CD4-positive, alpha-beta T cell treated with Interleukin-4 for 4 hours (primary cell): ENCODE measurements at places on chromosomes 4 and X.

- DNase-seq, result no peak
Observed at GRCh38 chr4:30716681-30717207, 3.4 kb upstream of the PCDH7 start.

- no peak for DNase-seq
Observed at GRCh38 chr4:183192571-183192970, 93.5 kb downstream of the WWC2 start.

DNA sequence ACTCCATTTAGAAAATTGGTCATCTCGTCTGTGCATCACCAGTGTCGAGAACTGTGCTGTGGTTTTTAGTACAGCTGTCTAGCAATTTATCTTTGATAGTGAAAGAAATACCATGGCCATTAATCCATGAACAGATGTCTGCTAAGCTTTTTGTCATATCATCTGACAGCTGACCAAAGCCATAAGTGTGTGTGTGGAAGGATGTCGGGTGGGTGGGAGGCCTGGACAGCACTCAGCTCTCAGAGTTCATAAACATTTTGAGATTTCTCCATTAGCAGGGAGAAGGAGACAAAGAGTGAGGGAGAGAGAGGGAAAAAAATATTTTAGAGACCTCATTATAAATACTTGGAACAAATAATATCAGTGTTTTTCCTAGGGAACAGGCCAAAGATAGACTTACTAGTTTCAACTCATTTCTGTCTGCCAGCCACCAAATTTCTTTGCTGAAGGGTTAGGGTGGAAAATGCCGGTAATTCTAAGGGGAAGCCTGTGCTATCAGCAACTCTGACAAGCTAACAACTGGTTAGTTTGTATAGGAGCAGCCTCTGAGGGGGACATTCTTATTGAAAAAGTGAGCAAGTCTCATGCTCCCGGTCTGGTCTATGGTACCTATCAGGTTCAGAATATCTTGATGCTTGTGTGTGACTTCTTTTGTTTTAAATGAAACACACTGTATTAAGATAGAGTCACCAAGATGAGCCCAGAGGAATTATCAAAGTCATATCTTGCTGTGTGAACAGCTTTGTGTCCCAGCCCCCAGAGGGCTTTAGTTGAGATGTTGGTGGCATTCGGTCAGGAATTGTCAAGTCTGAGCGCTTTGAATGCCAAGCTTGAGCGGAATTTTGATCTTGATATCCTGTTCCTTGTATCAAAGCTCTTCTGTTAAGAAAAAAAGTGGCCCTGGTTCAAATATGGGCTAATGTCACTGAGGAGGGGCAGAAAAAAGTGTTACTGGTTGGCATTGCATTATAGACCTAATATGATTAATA, 41.9 kb upstream of the PDLIM3 start:
- no peak for DNase-seq

- no peak for DNase-seq
Observed at GRCh38 chr4:175376287-175376977, 435.6 kb downstream of the GPM6A start.

DNA sequence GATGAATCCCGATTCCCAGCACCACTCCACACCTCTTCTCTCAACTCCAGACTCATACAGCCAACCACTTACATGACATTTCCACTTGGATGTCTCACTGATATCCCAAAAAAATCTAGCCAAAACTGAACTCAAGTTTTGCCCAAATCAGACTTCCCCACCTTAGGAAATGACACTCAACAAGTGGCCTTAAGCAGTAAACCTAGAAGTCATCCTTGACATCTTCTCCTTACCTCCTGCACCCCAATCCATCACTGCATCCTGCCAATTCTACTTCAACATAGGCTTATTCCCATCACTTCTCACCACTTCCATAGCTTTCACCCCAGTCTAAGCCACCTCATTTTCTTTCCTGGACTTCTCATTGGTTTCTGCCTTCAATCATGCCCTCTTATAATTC, 39.1 kb downstream of the PRPS1 start:
- no peak for DNase-seq

GRCh38 chrX:37872303-37872655, 24.9 kb upstream of the DYNLT3 start:
- DNase-seq, result no peak

DNA sequence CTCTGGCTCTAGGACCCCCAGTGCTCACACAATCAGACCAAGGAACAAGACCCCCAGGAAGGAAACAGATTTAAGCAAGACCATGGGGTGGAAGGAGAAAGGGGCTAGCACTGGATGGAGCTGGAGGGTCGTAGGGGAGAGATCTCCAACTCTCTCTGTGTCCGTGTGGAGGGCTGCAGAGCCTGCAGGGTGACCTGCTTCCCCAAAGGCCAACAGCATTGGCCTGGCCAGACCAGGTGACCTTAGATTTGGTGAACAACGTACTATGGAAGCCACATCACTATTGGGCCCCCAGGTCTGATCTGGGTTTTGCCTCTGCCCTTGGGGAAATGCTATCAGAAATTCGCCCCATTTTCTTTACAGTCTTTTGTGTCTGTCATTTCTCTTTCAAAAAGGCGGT, 26.0 kb downstream of the NLGN3 start:
- no peak for DNase-seq

- DNase-seq, result no peak
Observed at GRCh38 chr4:176298664-176299063, 21.1 kb upstream of the SPCS3 start.

DNA sequence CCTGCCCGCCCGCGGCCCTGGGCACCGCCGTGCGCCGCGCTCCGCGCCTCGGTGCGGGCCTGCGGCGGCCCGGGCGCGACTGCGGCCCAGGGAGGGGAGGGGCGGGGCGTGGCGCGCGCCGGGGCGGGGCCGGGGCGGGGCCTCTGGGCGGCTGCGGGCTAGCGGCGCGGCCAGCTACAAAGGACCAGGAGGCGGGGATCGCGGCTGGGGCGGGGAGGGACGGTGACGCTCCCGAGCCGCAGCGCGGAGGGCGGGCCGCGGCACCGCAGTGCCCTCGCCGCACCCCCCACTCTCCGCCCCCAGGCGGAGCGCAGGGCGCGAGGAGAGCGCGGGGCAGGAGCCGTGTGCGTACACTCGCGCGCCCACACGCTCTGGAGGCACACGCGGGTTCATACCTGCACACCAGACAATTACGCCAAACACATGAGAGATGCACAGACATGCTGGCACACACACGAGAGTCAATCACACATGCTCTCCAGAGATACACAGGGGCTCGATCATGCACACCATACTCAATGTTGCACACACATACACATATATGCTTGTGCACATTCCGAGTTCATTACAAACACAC, at the start of gene CRMP1:
CRMP1 (minus strand) TSS at position 83 of the 577 bp plus-strand sequence. CDS start 117 bp downstream, outside the sequence.
- no peak for DNase-seq

DNA sequence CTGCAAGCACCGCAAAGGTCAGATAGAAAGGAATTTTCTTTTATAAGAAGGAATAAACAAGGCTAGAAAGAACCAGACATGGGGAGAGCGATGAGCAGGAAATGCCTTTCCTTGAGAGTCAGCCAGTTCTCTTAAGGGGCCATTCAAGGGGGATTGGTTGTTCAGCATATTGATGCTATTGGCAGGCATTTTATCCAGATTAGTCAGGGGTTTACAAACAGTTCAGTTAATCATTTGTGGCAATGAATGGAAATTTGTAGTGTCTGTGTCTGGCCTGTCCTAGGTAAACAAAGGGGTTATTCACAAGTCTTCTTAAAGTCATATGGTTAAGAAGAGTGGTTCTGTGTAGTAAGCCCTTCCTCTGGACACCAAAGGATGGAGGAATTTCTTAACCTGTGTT, 184.7 kb upstream of the FRMPD4 start:
- DNase-seq, result no peak

DNA sequence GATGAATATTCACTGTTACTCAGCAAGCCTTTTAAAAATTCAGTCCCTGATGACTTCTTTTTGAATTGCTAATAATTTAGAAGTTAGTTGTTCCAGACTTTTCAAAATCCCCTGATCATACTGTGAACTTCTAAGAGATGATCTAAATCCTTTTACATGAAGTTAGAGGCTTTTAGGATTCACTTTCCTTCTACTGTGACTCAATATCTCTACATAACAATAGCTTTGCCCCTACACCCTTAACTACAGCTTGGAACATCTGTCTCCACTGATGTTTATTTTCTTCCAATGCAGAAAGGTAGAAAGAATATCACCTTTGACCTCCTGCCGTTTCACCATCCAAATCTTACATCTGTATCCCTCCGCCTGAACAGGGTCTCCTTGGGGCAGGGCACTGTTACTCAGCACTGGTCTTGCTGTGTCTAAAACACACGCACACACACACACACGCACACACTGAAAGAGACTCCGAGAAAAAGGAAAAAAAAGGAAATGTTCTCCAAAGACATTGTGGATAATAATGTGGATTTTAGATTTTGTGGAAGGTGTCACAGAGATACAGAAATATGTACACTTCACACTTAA, 111.6 kb upstream of the GPRIN3 start:
- DNase-seq, result no peak

GRCh38 chrX:23854945-23855344, 52.8 kb downstream of the APOO start:
- DNase-seq, result no peak

DNA sequence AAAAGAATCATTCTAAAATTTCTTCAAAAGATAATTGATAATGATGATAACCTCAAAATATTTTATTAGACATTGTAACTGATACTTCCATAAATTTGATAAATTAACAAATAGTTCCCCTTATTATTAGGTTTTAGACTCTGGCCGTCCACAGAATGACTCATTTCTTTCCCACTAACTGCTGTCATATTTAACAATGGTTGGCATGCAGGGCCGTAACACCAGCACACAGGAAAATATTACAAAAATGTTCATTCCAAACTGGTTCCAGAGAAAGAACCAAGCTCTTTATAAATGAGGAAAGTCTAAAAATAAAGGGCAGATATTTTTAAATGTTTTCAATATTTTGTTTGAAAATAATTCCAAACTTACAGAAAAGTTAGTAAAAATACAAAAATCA, 28.2 kb downstream of the WDFY3 start:
- DNase-seq, result no peak

- no peak for DNase-seq
Observed at GRCh38 chr4:127417885-127418535, 214.7 kb upstream of the INTU start.

DNA sequence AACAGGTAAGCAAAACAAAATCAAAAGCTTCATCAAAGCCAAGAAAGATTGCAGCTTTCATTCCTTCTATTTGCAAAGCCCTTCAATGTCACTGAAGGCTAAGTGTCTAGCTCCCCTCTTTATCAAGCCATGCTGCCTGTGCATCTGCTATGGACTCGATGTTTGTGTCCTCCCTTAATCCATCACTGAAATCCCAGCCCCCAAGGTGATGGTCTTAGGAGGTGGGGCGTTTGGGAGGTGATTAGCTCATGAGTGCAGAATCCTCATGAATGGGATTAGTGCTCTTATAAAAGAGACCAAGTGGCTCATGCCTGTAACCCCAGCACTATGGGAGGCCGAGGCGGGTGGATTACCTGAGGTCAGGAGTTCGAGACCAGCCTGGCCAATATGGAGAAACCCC, 6.9 kb upstream of the TRIM2 start:
- no peak for DNase-seq

DNA sequence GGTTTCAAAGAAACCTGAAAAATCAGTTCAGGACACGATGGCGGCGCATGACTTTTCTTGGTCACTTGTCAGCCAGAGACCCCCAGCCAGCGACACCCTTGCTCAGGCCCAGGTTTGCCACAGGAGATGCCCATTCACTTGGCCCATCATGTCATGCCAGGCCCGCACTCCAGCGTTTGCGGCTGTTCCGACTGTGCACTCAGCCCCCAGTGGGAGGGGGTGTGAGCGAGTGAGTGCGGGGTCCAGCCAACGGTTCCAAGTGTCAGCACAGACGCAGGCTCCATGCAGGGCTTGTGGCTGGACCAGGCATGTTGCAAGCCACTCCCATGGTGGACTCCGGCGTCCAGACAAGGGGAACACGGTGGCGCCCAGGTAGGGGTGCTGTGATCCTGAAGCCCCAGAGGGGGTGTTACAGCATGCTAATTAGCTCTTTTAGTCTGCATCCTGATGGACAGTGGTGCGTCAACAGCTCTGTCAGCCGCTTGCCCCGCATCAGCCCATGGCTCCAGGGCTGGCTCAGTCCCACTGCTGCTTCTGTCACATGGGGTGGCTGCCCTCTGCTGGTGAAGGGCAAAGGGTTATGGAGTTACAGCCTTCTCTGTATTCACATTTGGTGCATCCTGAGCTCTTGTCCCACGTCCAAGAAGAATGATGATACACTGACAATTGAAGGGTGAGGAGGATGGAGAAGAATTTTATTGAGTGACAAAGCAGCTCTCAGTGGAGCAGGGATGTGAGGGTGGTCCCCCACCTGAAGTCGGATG, 3.7 kb upstream of the MAEA start:
- DNase-seq, result peak; percentile 25

DNA sequence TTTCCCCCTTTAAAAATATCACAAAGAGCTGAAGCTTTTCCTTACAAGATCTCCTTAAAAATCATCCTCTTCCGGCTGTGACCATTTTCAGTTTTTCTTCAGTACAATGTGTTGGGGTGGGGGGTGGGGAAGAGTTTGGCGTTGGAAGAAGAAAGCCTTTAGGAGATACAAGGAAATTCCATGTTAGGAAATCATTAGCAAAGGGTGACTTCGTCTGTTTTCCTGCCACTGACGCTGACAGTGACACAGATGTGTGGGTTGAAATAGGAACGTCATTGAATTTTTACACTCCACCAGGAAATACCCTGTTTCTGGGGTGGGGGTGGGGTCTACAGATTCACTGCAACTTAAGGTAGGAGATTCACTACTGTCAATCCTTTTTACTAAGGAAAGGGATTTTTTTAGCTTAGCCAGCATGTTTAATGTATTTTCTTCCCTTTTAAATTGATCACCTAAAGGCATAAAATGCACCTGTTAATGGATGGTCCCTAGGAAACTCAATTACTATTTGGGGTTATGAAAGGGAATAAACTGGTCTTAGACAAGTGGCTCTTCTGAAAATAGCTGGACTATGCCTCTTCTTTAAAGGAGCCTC, 3.9 kb downstream of the MAMLD1 start:
- DNase-seq, result no peak

DNA sequence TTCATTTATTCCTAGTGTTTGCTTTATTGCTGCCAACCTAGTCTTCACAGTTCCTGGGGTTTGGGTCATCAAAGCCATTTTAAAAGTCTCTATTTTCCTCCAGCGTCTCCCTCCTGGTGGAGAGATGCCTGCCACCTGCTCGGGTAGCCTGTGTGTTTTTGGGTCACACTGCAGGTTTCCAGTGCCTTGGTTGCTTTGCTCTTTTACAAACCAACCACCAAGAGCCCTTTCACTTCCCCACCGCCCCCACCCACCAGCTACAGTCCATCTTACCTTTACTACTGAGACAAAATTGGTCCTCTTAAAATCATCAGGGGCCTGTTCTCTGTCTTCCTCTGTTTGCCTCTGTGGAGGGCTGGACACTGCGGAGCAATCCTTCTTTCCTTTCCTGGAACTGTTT, 280.5 kb upstream of the GATB start:
- DNase-seq, result no peak

- no peak for DNase-seq
Observed at GRCh38 chr4:153207567-153207966, 3.3 kb downstream of the TRIM2 start.

- peak; percentile 33 for DNase-seq
Observed at GRCh38 chr4:38154681-38155588, 194.7 kb downstream of the PTTG2 start.
